ENCODE measurements at places on chromosomes 11 and 22.
A peak's percentile ranks its signal among the peaks of the same experiment; 100 is the strongest.

- DNase-seq = peak; percentile 23
These were observed 109.8 kb downstream of the CD44 start for GRCh38 chr11:35248558-35249323.

GRCh38 chr11:58999291-58999680 lies 60.0 kb downstream of the GLYATL1 start:
- DNase-seq = no peak

DNA sequence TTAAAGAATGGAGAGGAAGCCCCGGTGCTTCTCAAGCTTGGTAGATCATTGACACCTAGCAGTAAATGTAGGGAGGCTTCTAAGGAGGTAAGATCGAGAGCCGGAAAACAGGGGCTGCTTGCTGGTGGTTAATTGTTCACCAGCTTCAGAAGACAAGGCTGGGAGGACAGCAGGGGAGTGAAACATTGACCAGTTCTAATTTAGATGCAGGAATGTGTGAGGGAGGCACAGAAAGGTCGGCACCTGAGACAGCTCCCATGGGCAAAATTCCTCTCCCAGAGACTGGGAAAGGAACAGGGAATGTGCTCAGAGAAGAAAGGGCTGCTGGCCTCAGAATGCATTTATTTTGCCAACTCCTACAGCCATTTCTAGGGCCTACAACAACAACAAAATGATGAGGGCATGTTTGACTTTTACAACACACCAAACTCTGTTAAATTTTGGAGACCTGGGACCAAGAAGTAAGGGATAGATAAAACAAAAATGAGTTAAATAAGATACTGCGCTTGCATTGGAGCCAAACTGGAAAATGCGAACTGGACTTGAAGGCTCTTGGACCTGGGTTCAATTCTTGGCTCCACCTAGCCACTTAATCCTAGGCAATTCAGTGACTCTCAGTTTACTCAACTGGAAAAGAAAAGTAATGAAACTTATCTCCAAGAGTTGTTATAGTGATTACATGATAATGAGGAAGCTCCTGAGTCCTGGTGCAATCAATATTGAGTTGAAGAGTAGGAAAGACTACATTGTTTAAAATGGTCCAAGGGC lies 31.0 kb downstream of the FZD4 start:
- DNase-seq = peak; percentile 32

DNA sequence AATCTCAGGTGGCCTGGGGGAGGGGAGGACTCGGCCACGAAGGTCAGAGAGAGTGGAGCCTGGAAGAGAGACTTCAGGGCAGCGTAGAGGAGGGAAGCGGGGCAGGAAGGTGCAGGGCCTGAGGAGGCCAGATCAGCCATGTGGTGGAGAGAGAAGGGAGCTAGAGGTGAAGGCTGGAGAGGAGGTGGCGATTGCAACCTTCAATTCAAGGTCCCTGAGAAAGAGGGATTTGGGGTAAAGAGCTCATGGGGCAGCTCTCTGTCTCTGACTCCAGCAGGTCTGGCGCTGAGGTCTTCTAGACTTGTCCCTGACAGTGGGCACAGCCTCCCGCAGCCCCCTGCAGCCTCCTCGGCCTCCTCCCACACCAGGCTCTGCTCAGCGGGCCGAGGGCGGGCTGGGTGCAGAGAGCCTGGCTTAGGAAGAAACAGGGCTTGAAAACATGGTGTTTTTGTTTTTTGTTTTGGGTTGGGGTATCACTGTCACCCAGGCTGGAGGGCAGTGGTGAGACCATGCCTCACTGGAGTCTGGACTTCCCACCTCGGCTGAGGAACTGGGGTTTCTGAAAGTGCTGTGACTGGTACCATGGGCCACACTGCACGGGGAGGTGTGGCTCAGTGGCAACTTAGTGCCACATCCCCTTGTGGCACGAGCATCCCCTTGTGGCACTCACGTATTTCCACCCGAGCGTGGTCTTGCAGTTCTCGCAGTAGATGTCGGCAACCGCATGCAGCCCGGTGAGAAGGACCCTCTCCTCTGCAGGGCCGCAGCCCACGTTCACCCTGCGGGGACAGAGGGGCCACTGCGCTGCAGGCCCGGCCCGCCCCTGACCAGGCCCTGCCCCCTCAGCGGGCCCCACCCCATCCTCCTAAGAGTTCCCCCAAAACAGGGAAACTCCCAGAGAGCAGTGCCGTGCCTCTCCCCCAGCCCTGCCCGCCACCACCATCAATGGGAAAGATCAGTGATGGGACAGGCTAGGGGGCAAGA lies 32.6 kb downstream of the YPEL1 start:
- DNase-seq = no peak

- no peak for DNase-seq
These were observed 129.4 kb downstream of the CCDC34 start for GRCh38 chr11:27233654-27234042.

- no peak for DNase-seq
These were observed 627.3 kb upstream of the KIRREL3 start for GRCh38 chr11:127627629-127628457.

DNA sequence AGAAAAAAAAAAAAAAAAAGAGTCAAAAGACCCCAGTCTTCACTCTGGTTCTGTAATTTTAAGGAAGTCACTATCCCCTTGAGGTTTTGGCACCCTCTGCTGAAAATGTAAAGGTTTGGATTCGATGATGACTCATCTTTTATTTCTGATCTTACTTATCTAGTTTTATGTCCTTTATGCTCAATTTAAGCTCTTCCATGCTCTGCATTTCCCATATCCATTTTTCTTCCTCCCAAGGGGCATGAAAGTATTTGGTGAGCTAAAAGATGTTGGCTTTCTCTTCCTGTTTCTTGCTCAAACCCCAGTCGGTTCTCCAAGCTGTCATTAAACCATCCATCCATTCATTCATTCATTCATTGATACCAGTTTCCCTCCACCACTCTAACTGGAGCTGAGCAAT lies 61.0 kb upstream of the CDON start:
- DNase-seq = no peak

GRCh38 chr11:45666648-45667642 lies 1.5 kb upstream of the CHST1 start:
- DNase-seq = no peak
